CD4-positive, alpha-beta T cell treated with Interleukin-4 for 4 hours (primary cell): ENCODE measurements at places on chromosomes 1 and 21.

- no peak for DNase-seq
Observed at GRCh38 chr1:204405988-204406387, 5.6 kb downstream of the PPP1R15B start.

- DNase-seq: no peak
Observed at GRCh38 chr21:42973309-42973990, 912 bp upstream of the PKNOX1 start.

DNA sequence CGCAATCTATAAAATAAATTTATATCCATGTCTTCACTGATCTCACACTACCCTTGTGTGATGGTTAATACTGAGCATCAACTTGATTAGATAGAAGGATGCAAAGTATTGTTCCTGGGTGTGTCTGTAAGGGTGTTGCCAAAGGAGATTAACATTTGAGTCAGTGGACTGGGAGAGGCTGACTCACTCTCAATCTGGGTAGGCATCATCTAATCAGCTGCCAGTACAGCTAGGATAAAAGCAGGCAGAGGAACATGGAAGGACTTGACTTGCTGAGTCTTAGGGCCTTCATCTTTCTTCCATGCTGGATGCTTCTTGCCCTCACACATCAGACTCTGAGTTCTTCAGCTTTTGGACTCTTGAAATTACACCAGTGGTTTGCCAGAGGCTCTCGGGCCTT is 615.4 kb downstream of the AGBL4 start:
- no peak for DNase-seq

- no peak for DNase-seq
Observed at GRCh38 chr1:31881688-31882000, 56.5 kb downstream of the PTP4A2 start.

- no peak for DNase-seq
Observed at GRCh38 chr1:83676106-83676505, 322.8 kb downstream of the TTLL7 start.

DNA sequence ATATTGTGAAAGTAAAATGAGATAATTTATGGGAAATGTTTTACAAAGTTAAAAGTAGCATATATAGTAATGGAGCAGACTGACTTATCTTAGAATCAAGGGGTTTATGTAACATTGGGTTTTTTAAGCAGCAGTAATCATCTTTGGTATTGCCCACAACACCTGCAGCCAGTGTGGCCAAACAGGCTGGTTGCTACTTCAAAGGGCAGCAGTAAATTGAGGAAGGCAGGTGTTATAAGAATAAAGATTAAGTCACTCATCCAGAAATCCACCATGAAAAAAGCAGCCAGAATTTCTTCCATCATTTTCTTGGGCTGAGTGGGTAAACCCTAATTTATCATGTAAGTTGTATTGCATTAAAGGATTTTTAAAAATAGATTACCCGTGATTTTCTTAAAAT is 16.7 kb downstream of the DYNLT5 start:
- no peak for DNase-seq

GRCh38 chr1:64505944-64506655 is 36.2 kb downstream of the CACHD1 start:
- peak; percentile 59 for DNase-seq

GRCh38 chr1:244181867-244182266 is 130.8 kb downstream of the ZBTB18 start:
- DNase-seq: no peak

- DNase-seq: no peak
Observed at GRCh38 chr1:29709704-29710280, 473.5 kb downstream of the PTPRU start.

- no peak for DNase-seq
Observed at GRCh38 chr1:169699707-169700106, 11.7 kb downstream of the SELL start.

- DNase-seq: no peak
Observed at GRCh38 chr1:21837476-21837875, 25.4 kb downstream of the LDLRAD2 start.

GRCh38 chr1:11352816-11353799 is 80.1 kb downstream of the UBIAD1 start:
- no peak for DNase-seq

GRCh38 chr1:34303218-34303617 is 126.5 kb downstream of the C1orf94 start:
- DNase-seq: no peak

DNA sequence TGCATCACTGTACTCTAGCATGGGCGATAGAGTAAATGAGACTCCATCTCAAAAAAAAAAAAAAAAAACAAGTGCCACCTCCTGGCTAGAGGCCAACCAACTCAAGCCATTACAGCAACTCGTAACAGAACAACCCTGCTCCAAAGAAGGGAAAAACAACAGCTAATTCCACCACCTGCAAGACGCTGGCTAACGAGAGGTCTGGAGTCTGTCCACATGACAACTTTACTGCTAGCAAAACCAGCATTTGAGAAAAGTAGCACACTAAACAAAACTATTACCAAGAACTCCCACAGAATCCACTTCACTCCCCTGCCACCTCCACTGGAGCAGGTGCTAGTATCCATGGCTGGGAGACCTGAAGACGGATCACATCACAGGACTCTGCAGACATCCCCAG is 24.1 kb upstream of the EGLN1 start:
- no peak for DNase-seq

DNA sequence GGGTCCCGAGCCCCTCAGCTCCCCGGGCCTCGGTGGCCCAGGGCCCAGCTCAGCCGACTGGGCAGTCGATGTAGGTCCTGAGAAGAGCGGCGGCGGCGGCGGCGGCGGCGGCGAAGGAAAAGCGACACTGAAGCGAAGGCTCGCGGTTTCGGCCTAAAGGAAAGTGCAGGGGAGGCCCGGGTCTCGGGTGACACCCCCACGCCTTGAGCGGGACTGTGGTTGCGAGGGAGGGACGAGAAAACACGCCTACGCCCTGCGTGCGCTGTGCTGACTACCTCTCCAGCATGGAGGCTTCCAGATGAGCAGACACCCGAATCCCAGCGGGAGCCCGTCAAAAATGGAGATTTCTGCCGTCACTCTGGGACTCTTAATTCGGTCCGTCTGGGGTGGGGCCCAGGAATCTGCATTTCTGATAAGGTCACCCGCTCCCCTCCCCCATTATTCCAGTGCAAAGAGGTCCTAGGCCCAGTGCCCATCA is 31.2 kb downstream of the DNTTIP2 start:
- peak; percentile 76 for DNase-seq

- no peak for DNase-seq
Observed at GRCh38 chr1:173058556-173058955, 7.8 kb upstream of the TNFSF18 start.

- DNase-seq: no peak
Observed at GRCh38 chr1:10189659-10190058, 20.7 kb upstream of the KIF1B start.

GRCh38 chr1:117010310-117010969 is 8.9 kb downstream of the CD101 start:
- DNase-seq: no peak

- no peak for DNase-seq
Observed at GRCh38 chr1:8678673-8679394, 138.6 kb downstream of the RERE start.

- no peak for DNase-seq
Observed at GRCh38 chr1:7379441-7379971, 391.6 kb upstream of the VAMP3 start.

GRCh38 chr1:175842550-175842949 is 99.2 kb upstream of the TNR start:
- no peak for DNase-seq

- peak; percentile 81 for DNase-seq
Observed at GRCh38 chr1:11650331-11650991, 3.8 kb downstream of the FBXO2 start.

- peak; percentile 43 for DNase-seq
Observed at GRCh38 chr1:86389307-86389706, 6.8 kb downstream of the ODF2L start.

- DNase-seq: no peak
Observed at GRCh38 chr1:29514361-29515169, 278.2 kb downstream of the PTPRU start.

DNA sequence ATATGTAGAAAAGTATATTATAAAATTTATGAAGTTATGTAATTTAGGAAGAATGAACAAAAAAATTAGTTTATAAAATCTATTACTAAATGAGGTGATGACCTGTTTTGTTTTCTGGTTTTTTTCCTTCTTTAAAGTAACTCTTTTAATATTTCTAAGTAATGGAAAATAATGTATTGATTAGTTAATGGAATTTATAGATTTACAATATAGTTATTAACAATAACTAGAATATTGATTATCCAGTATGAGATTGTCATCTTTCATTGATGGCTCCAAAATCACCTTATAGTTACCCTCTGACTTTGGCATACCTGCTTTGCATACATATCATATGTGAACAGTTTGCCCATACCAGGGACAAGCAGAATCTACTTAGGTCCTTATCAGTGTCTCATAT is 23.4 kb downstream of the CAMSAP2 start:
- no peak for DNase-seq

GRCh38 chr1:7528386-7529198 is 242.5 kb upstream of the VAMP3 start:
- no peak for DNase-seq

DNA sequence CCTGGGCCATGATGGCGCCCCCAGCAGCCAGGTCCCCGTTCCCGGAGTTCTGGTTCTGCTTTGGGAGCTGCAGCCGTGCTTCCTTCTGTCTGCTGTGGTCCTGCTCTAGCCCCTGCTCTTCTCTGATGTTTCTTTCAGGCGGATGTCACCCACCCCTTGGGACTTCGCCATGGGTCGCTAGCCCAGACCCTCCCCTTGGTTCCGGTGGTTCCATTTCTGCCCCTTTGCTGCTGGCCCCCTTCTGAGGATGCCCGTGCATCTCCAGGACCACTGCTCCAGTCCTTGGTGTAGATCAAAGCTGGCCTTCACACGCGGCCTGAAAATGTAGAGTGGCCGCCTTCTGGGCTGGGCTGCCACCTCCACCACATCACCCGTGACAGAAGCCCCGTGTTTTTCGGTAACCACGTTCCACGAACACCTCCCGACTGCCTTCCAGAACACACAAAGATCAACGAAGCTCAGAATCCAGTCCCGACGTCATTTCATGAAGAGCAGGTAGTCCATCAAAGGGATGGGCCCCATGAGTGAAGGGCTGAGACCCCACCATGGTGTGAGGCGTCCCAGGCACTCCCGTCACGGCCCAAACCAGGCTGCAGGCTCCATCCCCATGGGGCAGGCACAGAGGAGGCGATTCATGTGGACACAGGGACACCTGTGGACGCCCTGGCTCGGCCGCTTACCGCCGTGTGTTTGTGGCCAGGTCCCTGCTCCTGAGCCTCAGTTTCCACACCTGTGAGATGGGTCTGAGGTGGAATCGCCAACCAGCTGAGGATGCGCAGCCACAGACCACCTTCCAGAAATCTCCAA is 24.4 kb downstream of the KRTAP10-1 start:
- no peak for DNase-seq

DNA sequence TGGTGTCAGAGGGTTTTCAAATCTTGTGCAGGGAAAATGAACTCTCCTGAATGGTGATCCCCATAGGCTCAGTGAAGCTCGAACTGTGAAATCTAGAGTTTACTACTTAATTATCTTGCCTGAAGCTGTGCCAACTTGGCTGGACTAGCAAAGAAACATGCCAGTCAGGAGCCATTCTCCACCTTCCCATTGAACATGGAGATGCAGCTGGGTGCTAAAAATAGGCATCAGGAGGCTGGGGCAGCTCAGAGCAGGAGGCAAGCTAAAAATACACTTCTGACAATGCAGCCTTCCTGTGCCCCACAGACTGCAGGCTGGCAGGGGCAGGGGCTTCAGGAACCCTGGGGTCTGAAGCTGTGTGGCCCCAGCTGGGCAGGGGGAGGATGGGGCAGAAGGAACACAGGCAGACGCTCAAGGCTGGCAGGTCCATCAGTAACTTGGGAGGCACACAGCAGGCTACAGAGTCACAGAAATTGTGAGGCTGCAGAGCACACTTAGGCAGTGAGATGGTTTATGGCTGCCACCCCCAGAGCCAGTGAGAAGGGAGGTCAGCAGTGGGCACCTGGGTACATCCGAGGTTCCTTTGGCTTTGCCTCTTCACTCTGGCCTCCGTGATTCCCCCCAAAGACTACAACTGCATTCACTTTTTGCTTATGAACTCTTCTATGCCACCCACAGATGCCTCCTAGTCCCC is 155.4 kb upstream of the KCND3 start:
- DNase-seq: no peak

DNA sequence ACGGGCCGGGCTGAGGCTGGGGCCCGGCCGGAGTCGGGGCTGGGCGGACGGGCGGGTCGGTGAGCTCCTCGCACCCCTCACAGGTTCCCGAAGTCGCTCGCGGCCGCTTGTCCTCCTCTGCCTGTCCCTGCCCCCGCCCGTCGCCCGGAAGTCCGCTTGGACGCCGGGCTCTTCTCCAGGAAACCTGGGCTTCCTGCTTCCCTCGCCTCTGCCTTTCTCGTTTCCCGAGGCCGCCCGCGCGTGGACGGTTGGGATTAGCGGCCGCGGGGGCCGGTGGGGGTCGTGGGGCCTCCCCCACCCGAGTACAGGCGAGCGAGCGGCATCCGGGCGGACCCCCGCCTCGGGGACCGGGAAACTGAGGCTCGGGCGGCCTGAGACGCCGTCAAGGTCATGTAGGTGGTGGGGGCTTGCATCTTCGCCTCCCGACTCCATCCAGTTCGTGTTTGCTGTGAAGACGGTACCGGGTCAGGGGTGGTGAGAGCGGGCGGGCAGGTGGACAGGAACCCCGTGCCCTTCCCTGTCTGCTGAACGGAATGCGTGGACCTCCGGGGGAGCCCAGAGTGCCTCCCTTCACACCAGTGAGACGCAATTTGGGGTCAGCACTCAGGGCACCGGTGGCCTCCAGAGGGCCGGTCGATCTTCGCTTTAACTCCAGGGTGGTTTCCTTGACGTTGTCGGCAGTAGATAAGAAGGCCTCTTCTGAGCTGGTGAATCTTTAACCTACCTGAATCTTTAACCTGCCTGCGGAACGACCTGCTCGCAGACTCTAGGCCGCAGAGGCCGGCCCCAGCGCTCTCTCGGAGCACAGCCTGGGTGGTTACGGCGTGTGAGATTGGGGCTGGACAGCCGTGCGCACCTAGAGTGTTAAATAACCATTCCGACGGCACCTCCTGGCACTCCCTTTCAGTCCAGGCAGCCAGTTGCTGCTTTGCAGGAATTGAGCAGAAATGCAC is 686 bp downstream of the ARF1 start:
- DNase-seq: no peak

- no peak for DNase-seq
Observed at GRCh38 chr21:45611296-45611695, 32.2 kb upstream of the PCBP3 start.

- no peak for DNase-seq
Observed at GRCh38 chr1:21490774-21491487, 18.3 kb upstream of the ALPL start.

- DNase-seq: peak; percentile 15
Observed at GRCh38 chr1:210397252-210397651, 68.5 kb downstream of the HHAT start.

DNA sequence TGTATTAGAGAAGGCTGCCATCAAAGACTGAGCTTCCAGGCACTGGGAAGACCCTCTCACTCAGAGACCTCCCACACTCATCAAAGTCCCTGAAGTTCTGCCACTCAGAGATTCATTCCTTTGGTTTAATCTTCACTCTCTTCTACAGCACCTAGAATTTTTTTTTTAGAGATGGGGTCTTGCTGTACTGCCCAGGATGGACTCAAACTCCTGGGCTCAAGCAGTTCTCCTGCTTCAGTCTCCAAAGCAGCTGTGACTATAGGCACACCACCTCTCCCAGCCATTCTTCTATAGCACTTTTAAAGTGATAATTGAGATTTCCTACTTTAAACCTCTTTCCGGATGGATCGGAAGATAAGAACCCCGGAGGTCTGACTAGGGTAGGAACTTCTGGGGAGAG is 3.7 kb upstream of the HP1BP3 start:
- DNase-seq: no peak

- DNase-seq: no peak
Observed at GRCh38 chr1:164524810-164525209, 34.2 kb upstream of the PBX1 start.

- peak; percentile 54 for DNase-seq
Observed at GRCh38 chr1:115089420-115090185, at the start of gene TSPAN2. TSPAN2 (minus strand) TSS chr1:115089503; CDS start chr1:115089432, 71 bp downstream.
